Tibial artery (tissue), 4 donors: ENCODE measurements at places on chromosomes 2 and 18.

DNA sequence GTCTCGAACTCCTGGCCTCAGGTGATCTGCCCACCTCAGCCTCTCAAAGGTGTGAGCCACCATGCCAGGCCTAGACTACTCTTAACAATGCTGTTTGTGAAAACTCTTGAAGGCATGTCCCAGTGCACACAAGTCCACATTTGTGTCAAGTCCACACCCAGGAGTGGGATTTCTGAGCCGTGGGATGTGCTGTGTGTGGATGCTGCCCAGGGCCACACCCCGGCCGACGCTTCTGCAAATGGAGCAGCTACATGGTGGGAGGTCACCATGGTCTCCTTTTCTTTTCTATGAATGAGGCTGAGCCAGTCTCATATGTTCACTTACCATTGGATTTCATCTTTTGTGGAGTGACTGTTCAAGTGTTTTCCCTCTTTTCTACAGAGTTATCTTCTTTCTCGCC lies 15.8 kb downstream of the SNED1 start:
- no peak for DNase-seq

DNA sequence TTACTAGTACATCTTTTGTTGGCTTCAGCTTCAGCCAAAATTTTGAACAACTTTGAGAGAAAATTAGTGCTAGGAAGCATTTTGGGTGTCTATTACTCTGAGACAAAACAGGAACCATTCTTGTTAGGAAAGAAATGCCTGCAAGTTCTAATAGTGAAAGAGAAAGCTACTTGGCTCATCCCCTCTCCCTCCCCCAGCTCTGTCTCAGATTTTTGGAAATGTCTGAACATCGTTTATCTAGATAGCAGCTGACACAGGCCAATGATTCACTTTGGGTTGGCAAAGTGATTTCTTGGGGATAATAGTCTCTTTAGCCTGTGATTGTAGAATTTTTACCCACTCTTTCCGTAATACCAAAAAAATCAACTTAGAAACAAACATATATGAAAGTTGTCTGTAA lies 42.3 kb upstream of the PTPRM start:
- no peak for DNase-seq

GRCh38 chr2:74739733-74740241 lies 85.7 kb downstream of the SEMA4F start:
- DNase-seq = no peak

DNA sequence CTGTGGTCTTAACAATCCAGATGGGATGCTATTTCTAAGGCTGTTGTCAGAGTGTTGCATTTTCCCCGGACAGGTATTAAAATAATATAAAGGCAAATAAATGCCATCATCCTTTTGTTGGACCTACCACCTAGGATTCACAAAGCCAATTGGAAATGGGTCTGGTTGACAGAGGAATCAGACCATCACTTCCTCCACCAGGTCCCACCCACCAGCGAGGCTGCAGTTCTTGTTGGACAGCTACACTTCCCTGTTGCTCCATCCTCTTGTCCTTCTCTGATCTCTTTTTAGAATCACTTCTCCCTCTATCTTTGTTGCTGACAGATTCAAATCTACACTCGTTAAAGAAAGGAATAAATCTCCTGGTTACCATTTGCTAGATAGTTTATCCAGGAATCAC lies 1.1 kb downstream of the TMEM169 start:
- DNase-seq = no peak

DNA sequence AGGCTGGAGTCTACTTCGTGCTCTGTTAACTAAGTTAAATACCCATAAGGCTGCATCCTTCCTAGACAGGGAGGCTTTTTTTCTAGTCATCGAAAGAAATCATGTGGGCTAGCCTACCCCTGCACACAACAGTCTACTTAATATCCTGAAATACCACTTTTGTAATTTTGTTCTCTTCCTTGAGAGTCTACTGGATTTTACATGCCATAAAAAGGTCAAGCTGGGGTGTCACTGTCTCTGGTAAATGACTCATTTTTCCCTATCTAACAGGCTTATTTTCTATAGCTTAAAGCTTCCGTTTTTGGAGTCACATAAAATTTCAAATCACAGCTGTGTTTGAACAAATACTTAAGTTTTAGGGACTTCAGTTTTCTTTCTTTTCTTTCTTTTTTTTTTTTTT lies 10.7 kb upstream of the STAM2 start:
- no peak for DNase-seq

DNA sequence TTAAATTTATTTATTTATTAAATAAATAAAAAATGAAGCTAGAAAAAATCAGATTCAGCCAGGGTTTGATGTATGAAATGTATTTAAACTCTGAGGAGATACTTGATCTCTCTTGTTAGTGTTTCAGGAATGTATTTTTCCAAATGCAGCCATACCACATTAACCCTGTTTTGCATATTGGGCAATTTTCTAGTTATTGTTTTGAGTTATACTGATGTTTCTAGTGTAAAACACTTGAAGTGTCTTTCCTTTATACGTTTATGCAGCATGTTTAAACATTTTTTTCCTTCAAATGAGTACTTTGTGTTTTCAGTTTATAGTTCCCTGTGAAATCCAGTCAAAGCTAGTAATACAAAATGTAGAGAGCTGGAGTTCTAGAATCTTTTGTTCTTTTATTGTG lies 69.9 kb downstream of the WDR7 start:
- no peak for DNase-seq

DNA sequence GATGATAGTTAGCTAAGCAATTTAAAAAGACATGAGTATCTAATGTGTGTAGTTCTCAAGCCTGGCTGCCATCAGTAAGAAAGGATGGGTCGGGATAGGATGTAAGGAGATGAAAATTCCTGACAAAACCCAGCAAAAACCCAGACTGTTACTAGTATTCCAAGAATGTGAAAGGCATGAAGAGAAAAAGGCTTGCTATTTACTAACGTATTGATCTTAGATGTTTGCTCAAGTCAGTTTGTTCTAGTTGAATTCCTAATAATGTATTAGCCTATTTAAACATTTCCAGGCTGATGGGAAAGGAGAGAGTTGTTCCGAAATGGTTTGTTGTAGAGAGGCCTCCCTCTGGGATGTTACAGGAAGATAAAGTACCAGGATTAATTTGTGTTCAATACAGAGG lies 88.2 kb downstream of the ZNF532 start:
- DNase-seq = no peak

GRCh38 chr2:10995366-10995970 lies 83.7 kb downstream of the KCNF1 start:
- no peak for DNase-seq

DNA sequence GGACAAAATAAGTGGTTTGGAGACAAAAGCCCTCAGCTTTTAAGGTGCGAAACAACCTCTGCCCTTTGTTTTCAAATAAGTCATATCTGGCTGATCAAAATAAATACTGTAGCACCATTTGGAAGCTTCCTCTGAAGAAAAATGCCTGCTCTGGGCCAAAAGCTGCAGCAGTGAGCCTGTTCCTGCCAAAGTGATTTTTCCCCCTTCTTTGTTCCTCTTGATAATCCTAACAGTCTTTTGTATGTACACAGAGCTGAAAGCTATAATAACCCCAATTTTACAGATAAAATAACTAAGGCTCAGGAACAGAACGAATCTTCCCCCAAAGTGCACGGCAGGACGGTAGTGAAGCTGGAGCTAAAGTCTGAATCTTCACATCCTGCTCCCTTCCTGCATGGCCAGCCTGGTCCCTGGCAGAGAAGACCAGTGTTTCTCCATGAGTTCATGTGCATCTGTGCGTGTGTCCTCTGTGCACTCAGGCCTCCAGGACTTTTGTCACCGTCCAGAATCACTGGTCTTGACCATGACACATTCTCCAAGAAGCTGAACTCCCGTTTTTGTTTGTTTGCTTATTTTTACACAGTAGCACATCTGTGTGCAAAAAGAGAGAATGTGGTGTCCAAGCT lies 2114.1 kb upstream of the PIK3C3 start:
- no peak for DNase-seq

GRCh38 chr18:47724186-47724975 lies 206.1 kb downstream of the SMAD2 start:
- DNase-seq = peak; percentile 52

DNA sequence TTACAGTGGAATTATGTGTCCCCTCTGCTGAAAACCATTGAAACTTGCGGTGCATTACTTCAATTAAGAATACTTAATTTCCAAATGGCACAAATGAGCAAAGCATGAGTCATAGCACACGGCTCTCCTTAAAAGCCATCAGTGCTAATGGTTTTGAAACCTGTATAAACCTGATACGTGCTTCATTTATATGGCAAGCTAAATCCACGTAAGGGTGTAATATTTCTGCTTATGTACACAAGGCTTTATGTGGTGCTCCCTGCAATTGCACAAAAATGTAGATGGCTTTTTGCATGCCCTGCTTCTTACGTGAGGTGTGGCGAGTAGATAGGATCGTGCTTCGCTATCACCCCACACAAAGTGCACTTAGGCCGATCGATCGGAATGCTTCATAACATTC lies 840.9 kb downstream of the GALR1 start:
- no peak for DNase-seq

- no peak for DNase-seq
These were observed 131.3 kb downstream of the LPIN1 start for GRCh38 chr2:11877764-11878163.

- DNase-seq = no peak
These were observed 232.7 kb upstream of the SMAD2 start for GRCh38 chr18:48162956-48163737.

DNA sequence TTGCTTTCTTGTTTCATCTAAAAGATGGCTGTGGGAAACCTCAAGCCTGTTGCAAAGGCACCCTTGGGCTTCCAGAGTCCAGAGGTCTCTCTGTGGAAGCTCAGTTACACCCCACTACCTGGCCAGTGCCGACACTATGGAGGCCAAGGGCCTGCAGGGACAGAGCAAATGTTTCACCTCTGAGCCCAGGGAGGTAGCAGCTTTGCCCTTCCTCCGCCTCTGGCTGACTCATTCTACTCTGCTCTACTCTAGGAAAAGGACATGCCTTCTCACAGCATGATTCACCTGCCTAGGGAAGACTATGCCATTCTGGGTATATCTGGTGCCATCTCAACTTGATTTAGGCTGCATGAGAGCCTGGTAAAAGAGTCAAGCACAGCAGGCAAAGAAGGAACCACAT lies 12.2 kb downstream of the MYOM1 start:
- DNase-seq = no peak

GRCh38 chr2:121856360-121856759 lies 100.9 kb downstream of the TSN start:
- no peak for DNase-seq

DNA sequence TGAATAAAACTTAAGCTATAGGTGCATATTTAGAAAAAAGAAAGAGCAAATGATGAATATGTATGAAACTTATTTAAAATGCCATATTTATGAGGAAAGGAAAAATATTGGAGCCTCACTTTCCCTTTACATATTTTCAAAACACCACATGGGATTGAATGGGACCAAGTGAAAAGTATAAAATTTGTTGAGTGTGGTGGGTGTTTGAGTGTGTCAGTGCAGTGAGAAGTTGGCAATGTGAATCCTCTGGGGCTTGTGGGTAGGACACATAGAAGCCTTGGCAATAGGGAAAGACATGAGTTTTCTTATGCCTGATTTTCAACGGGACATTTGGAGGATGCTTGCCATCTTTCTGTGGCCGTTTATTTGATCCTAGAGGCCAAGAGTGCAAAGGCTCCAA lies 502.2 kb upstream of the CELF4 start:
- no peak for DNase-seq

- no peak for DNase-seq
These were observed 135.3 kb downstream of the CCDC148 start for GRCh38 chr2:158321264-158321663.

DNA sequence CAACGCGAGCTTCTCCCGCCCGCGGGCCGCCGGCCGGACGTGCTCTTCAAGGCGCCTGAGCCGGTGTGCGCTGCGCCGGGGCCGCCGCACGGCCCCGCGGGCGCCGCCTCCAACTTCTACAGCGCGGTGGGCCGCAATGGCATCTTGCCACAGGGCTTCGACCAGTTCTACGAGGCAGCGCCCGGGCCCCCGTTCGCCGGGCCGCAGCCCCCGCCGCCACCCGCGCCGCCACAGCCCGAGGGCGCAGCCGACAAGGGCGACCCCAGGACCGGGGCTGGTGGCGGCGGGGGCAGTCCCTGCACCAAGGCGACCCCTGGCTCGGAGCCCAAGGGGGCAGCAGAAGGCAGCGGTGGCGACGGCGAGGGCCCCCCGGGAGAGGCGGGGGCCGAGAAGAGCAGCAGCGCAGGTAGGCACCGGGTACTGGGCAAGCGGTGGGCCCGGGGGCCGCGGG lies 676 bp downstream of the HOXD11 start:
- DNase-seq = no peak

DNA sequence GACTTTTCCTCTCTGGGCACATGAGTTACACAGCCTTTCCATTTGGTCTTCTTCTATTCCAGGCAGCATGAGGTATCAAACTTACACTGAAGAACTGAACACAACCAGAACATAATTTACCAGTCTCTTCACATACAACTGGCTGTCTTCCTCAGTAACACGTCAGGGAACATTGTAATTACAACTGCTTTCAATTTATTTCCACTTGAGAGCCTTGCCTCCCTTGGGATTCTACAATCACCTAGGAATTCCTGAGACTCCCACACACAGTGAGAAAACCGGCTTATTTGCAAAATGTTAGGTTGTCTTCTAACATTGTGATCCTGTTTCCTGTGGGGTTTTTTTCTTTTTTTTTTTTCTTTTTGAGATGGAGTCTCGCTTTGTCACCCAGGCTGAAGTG lies 149.9 kb downstream of the TMX3 start:
- no peak for DNase-seq

DNA sequence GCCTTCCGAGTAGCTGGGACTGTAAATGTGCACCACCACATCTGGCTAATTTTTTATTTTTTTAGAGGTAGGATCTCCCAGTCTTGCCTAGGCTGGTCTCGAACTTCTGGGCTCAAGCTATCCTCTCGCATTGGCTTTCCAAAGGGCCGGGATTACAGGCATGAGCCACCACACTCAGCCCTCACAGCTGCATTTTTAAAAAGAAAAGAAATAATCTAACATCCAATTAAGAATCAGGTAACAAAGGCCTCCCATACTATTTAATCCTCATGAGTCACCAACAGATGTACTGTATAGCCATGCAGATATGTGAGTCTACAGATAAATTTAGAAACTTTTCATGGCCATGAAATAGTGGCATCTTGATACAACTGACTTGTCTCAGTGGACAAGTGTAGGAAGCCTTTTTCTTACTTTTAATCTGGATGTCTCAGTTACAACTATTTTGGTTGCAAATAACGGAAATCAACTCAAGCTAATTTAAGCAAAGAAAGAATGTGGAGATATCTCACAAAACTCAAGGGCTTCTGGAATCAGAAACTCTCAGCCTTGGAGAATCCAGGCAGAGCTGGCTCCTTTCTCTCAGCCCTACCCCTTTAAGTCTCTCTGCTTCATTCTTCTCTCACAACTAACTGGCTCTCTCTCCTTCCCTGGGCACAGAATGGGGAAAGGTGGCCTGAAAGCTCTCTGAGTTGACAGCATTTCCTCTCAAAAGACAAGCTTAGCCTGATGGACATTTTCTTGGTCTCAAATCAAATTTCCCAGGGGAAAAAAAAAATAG lies 12.8 kb upstream of the PPM1B start:
- no peak for DNase-seq
